Stimulated activated CD8-positive, alpha-beta memory T cell treated with anti-CD3 and anti-CD28 coated beads, Interleukin-15, amount 100 ng/mL, for 4 hours (primary cell): ENCODE measurements at places on chromosomes 13 and 19.

GRCh38 chr13:101390461-101390860 is 25.8 kb downstream of the NALCN start:
- no peak for DNase-seq

GRCh38 chr19:16328824-16329482 is 4.3 kb downstream of the KLF2 start:
- DNase-seq, result no peak

- DNase-seq, result no peak
Measured at GRCh38 chr13:109819874-109820273, 33.5 kb upstream of the IRS2 start.

- no peak for DNase-seq
Measured at GRCh38 chr13:22243469-22244163, 572.7 kb downstream of the FGF9 start.

DNA sequence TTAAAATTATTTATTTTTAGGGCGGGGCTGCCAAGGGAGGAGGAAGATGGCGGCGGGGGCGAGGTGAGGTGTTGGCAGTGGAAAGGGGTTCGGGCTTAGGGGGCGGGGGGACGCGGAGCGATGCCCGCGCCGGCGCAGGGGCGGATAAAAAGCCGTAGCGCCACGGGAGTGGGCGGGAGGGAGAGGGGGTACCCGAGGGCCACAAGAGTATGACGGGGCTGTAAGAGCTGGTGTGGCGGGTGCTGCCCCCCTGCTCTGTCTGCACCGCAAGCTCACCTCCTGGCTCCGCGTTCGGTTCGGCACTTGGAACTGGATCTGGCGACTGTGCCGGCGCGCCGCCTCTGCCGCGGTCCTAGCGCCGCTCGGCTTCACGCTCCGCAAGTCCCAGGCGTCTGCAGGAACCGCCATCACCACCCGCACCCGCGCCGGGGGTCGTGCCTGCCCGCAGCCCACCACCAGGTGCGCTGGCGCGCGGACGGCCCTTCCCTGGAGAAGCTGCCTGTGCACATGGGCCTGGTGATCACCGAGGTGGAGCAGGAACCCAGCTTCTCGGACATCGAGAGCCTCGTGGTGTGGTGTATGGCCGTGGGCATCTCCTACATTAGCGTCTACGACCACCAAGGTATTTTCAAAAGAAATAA is 265.2 kb upstream of the SGCG start:
- DNase-seq, result no peak

GRCh38 chr19:35044317-35045117 is 3.0 kb downstream of the HPN start:
- no peak for DNase-seq

- DNase-seq, result no peak
Measured at GRCh38 chr13:24662195-24663088, 17.8 kb upstream of the ATP12A start.

GRCh38 chr19:1690699-1691307 is 38.4 kb upstream of the TCF3 start:
- no peak for DNase-seq

GRCh38 chr13:24050796-24051715 is 109.5 kb upstream of the SPATA13 start:
- DNase-seq, result no peak

- DNase-seq, result no peak
Measured at GRCh38 chr19:31262725-31263191, 86.5 kb downstream of the TSHZ3 start.

GRCh38 chr13:29008296-29008695 is 188.2 kb downstream of the MTUS2 start:
- no peak for DNase-seq

GRCh38 chr19:51571599-51571998 is 516 bp downstream of the ZNF175 start:
- DNase-seq, result no peak

DNA sequence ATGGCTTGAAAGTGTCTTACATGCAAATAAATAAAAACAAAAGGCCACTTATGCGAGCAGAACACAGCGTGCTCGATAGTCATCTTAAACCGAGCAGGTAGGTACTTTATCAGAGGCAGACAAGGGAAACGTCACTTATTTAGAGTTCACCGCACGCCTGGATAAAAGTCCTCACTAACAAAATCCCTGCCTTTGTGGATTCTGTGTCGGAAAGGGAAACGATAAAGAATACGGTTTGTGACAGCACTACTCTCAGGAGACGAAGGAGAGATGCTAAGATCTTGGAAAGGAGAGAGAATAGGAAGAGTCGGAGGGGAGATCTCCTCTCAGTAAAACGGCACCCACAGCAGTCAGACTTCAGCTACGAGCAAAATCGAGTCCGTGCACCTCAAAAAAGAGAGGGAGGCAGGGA is 581 bp downstream of the RCBTB1 start:
- no peak for DNase-seq

DNA sequence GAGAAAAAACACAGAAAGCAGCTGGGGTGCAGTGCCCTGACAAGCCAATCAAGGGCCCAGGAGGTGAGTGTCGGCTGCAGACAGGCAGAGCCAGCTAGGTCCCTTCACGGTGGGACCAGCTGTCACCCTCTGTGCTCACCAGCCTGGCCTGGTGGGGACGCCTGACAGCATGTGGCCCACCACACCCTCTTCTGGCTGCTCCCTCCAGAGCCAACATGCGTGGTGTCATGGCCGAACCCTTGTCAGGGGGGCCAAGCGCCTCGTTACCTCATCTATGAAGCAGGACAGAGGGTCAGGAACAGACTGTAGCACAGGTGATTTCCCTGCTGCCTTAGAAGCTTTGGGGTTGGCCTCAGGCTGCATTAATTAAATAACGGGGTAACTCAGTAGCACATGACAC is 40.0 kb upstream of the ISYNA1 start:
- DNase-seq, result no peak

DNA sequence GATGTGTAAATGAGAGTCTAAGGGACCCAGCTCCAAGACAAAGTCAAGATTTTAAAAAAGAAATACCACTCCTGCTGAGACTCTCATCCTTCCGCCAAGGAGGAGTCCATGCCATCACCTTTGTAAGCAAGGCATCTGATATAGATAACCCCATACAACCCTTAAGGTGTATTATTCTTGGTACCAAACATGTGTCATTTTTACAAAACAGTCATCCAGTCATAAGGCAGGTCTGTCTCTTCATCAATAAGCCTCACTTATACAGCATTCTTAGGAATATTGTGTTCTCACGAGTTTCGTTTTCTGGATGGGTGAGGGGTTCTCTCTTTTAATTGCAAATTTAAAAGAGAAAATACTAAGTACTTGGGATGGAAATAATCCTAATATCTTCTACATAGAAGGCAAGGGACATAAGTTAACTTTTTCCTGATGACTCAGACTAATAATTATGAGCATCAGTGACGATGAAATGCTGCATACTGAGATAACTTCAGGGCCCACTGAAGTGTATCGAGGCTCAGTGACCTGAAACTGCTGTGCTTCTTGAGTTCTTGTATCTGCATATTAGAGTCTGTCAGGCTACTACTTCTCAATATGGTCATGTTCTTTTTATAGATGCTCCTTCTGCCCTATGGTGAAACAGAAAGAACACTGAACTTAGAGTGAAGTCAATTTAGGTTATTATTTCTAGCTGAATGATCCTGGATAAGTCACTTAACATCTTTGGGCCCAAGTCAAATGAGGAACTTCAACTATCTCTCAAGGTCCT is 166.6 kb downstream of the KLF12 start:
- DNase-seq, result no peak

DNA sequence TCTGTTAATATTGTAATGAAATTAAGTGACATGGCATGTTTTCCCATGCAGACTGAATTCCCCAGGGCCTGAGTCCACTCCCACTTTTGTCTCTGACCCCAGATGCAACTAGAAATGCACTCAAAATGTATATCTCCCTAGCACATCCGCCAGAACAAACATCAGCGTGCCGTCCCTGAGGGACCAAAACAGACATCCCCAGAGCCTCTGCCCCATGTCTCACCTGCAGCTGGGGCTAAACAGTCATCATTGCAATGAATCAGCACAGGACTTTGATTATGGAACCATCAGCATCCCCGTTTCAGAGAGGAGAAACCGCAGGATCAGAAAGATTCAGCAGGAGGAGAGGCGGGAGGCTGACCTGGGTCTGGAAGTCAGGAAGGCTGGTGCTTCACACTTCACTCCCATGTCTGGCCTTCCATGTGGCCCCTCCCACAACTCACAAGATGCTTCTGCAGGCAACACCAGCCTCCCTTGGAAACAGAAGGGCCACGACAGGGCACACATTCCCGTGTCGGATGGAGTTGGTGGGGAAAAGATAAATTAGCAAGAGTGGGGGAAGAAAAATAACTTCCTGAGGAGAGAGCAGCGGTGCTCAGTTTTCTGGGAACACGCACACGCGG is 130.6 kb upstream of the VSTM2B start:
- no peak for DNase-seq

DNA sequence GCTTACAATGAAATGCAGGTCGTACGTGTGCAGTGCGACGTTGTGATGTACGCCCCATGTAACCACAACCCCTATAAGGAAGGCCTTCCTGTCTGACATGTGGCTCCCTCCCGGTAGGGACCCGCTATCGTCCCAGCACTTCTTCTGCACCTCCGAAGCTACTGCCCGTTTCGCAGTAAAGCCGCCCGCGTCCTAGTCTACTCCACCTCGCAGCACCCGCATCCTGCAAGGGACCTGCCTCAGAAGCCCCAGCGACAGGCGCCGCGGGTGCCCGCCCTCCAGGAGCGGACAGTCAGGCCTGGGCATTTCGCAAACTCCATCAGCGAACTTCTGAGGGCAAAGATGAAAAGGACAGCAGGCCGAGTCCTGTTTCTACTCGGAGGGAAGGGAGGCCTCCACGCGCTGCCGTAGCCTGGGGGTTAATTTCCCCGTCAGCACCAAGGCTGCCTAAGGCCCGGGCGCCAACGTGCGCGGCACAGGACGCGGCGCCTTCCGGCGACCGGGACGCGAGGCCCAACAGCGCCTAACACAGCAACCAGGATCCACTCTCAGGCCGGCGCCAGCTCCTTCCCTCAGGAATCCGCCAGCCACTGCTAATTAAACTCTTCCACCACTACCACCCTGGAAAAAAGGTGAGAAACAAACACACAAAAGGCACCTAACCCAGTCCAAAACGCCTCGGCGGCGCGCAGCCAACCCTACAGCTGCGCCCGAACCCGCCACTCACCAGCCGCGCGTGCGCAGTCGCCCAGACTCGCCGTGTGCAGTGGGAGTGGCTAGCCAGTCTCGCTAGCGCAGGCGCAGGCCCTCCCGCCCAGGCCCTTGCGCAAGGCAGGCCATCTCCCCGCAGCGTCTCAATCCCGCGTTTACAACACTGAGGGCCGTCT is at the start of gene EEF1AKMT1:
Gene EEF1AKMT1 (minus strand): TSS at position 768 of the 887 bp plus-strand sequence. CDS start 16,363 bp downstream, outside the sequence.
- peak; percentile 89 for DNase-seq

DNA sequence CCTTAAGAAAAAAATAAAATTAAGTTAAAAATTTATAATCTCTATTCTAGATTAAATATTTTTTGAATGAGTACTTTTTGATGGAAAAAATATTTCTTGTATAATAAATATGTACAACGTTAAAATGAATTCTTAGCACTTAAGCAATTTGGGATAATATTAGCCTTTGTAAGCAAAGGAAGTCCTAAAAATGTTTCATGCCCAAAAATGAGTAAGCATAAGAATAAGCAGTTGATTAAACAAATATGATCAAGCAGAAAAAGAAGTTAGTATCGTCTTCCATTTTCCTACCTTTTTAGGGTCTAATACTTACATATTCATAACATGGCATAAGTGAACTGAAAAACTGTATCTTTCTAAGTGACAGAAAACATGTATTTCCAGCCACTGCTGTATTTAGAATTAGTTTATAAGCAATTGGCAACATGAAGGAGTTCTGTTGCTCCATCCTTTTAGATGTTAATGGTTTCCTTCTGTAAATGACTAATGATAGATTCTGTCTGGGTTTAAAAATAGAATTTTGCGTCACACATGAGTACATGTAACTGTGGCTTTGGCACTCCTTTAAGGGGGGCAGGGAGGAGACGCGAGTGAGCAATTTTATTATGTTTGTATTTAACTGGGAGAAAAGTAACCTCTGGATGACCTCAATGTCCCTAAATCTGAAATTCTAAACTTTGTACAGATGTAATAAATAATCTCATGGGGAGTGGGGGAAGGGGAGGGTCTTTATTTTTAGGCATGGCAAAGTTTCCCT is 237.4 kb downstream of the RGCC start:
- no peak for DNase-seq

DNA sequence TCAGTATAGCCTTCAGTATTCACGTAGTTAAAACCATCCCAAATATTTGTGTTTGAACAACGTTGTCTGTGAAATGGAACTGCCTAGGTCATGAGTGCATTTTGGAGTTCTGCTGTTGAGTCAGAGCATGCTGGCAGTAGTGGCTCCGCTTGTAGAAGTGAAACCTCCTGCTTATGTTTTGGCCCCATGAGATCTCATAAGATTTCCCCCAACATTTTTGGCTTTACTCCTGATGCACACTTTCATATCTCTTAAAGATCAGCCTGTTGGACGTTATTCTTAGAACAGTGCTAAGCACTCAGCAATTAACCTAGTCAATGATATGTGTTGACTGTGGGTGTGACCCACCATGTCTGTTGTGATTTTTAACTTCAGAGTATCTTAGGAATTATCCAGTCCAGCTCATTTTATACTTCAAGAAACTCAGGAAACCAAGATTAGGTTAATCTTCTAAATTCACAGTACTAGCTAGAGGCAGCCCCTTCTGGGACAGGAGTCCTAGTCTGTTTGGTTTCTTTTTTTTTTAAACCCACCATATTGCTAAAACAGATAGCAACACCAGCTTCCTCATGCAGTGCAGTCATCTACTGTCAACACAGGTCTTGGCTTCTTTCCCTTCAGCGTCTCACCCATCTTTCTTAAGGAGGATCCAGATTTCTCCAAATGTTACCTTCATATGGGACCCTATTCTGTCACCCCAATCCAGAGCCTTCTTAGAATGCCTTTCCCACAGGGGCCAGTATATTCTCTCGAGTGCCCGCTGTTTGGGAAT is 26.2 kb downstream of the RAP2A start:
- DNase-seq, result no peak

- no peak for DNase-seq
Measured at GRCh38 chr13:111296417-111296816, 24.0 kb upstream of the TEX29 start.

- DNase-seq, result no peak
Measured at GRCh38 chr19:38274739-38275138, 10.4 kb downstream of the SPINT2 start.

DNA sequence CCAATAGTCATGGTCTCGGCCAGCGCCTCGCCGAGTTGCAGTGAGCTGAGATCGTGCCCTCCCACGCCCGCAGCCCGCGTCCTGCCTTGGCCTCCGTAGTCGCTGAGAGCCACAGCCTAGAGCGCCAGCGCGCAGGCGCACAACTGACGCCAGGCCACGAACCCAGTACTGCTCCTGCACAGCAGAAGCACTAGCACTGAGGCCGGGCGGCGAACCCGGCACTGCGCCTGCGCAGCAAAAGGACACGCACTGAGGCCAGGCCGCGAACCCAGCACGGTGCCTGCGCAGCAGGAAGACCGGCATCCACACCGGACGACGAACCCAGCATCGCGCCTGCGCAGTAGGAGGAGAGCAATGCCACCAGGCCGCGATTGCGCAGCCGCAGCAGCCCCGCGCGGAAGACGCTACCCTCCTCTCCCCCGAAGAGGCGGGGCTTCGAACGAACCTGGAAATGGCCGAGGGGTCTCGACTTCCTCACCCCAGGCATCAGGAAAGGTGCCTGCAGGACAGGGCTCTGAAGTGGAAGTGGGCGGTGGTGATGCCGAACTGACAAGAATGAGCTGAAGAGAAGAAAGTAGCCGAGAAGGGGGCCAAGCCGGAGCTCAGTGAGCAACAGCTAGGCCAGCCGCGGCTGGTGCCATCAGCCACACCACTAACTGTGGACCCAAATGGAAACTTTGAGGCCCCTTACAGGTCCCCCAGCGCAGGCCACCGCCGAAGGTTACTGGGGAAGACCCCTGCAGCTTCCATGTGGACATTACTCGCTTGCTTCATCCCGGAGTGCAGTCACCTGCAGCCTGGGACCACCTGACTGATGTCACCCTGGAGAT is 7.5 kb downstream of the F10 start:
- no peak for DNase-seq
